Stimulated activated memory B cell treated with anti-CD40 and anti-IgM and Interleukin-4, amounts not matched to agents 10 μg/mL and 1 μg/mL and 100 μg/mL, for 72 hours (primary cell): ENCODE measurements at places on chromosomes 16 and 17.

- ATAC-seq: no peak
Observed at GRCh38 chr16:5487728-5488127, 390.1 kb upstream of the EEF2KMT start.

DNA sequence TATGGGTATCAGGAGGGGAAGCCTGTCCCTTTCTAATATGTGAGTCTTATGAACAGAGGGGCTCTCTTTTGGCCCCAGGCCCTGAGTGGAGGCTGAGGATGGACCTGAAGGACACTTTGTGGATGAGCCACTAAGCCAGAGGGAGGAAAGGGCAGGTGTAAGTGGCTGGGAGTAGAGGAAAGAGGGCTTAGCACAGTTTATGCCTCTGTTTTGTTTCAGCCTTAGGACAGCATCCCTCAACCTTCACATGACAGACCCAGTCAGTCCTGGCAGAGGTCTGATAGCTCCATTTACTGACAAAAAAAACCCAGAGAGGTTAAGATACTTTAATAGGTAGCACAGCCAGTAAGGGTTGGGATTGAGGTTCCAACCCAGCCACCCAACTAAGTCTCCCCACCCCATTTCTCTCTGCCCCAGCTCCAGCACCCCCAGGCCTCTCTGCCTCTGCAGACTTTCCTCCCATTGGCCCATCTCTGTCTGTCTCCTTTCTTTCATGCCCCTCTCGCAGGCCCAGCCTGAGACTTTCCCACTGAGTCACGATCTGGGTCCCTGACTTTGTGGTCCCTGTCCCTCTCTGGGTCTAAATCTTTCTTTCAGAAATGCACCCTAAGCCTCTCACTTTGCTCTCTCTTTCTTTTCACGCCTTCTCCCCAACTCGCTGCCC lies 4.7 kb upstream of the TBX21 start:
- no peak for ATAC-seq

DNA sequence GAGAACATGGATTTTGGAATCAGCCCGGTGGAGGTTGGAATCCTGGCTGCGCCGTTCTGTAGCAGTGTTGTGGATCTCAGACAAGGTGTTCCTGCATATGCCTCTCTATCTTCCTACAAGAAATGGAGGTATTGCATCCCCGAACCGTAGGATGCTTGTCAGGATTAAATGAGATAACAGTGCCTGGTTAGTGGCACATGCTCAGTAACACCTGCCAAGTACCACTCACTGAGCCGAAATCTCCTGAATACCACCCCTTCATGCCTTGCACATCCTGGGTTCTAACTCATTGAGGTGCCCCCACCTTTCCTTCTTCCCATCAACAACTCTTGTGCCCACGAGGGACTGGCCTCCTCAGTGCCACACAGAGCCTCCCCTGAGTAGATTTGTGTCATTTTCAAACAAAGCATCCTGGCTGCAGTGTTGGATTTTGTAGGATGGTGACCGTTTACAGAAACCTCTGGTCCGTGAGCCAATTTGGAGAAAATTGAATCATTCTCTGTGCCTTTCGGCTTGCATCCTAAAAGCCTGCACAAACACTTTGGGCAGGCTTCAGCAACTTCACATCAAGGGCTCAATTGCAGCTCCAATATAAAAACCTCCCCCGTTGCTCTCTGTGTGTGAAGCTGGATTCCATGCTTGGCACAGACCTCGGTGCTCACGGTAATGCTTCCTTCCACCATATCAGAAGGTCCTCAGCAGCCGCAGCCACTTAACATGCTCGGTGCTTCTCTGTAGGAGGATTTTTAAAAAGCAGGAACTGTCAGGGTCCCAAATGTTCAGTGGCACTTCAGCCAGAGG lies 84.2 kb downstream of the WWOX start:
- no peak for ATAC-seq

DNA sequence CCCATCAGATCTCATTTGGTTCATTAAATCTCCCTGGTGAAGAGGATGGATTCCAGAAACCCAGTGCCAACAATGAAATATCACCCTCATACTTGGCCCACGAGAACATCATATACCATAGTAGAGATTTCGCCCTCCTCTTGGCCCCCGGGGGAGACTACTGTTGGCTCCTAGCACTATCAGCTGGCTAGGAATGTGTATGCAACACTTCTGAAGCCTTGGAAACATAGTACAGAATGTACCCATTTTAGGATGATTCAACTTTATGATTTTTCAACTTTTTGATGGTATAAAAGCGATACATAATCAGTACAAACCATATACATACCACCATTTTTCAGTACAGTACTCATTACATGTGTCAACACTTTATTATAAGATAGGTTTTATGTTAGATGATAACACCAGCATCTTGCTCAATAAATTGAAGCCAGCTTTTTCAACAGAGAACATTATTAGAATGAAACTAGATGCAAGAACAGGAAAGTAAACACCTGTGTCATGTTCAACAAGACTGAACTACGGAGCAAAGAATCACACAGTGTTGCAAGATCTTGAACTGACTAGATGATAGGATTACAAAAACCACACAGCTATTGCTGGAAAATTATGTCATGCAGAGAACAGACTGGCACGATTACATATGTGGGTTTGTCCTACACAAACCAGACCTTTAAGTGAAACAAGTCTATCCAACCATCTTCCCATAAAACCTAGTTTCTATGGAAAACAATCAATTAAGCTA lies 17.2 kb downstream of the RSL1D1 start:
- ATAC-seq: no peak

GRCh38 chr16:1333854-1334700 lies 632 bp downstream of the BAIAP3 start:
- ATAC-seq: no peak

- ATAC-seq: peak; percentile 1
Observed at GRCh38 chr17:29179232-29180033, 765 bp downstream of the MYO18A start.

DNA sequence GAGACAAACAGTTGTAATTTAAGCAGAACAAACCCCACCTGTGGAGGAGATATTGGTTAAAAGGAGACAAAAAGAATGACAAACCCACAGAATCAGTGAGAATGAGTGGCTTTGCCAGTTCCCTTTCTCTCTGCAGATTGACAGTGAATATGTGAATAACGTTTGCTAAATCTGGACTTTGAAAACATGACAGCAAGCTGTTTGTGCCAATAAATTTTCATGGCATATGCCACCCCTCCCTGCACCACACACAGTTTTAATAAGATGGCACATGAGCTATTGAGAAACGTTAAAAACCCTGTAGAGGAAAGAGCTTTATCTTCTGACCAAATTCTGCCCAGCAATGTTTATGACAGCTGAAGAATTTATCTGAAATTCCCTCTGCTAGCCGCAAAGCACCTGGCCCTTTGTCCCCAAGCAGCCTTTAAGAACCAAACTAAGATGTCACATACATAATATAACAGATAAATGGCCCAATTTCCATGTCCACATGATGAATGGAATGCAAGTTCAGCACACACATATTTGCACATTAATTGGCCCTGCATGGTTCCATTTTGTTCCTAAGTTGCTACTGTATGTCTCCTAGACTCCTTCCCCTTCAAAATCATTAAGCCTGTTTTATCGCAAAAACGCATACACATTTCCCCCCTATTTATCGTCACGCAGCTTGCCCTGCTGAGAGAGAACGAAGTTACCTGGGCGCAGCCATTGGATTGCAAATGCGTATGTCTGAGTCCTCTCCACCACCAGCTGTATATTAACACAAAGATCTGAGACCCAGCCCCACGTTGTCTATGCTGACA lies 773.5 kb upstream of the EEF2KMT start:
- ATAC-seq: no peak

GRCh38 chr17:71260366-71260940 lies 860.4 kb upstream of the SOX9 start:
- ATAC-seq: no peak

DNA sequence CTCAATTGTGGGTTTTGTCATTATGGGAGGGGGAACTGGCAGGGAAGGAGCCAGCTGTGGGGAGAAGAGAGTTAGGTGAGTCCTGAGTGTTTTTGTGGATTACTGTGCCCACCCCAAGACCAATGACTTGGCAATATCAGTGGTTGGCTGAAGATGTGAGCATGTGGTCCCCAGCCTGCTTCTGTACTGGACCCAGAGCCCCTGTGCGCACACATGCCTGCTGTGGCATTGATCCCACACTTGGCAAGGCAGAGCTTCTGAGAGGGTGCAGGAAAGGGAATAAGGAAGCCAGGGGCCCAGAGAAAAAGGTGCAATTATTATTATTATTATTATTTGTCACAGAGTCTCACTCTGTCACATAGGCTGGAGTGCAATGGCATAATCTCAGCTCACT lies 1.3 kb downstream of the PRAC1 start:
- no peak for ATAC-seq

- ATAC-seq: no peak
Observed at GRCh38 chr16:20918486-20919239, 18.1 kb downstream of the LYRM1 start.

DNA sequence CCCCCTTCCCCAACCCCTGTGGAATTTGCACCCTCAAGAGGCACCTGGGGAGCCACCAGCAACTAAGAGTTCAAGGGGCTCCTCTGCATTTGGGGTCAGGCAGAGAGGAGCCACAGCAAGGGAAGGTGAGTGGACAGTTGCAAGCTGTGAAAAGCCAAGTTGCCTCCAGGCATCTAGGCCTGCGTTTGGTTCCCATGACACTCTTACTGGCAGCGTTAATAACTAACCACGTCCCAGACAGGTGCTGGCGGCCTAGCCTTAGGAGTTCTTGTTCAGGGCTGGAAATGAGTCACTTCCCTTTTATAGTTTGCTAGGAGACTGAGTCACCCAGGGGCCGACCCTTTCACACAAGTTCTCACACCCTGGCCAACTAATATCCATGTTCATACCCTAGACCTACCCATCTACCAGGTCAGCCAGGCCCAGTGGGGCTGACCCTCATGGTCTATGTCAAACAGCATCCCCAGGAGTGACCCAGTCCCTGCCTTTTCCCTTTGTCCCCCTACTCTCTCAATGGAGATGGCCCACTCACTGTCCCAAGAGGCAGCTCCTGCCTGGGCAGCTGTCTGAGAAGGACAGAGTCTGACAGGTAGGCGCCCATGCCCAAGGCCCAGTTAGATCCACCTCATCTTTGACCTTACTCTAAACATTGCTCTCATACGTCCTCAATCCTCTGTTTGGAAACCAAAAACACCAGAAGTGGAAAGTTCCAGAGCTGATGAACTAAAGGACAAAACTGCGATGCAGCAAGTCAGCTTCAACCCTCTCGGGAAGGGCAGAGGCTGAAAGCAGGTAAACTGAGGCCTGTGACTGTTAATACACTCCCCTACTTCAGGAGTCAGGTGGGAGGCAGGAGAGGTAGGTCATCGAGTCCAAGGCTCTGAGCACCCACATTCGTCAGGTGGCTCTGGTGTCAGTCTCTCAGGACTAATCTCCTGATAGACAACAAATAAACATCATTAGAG lies 300.6 kb downstream of the SOX9 start:
- ATAC-seq: peak; percentile 74

DNA sequence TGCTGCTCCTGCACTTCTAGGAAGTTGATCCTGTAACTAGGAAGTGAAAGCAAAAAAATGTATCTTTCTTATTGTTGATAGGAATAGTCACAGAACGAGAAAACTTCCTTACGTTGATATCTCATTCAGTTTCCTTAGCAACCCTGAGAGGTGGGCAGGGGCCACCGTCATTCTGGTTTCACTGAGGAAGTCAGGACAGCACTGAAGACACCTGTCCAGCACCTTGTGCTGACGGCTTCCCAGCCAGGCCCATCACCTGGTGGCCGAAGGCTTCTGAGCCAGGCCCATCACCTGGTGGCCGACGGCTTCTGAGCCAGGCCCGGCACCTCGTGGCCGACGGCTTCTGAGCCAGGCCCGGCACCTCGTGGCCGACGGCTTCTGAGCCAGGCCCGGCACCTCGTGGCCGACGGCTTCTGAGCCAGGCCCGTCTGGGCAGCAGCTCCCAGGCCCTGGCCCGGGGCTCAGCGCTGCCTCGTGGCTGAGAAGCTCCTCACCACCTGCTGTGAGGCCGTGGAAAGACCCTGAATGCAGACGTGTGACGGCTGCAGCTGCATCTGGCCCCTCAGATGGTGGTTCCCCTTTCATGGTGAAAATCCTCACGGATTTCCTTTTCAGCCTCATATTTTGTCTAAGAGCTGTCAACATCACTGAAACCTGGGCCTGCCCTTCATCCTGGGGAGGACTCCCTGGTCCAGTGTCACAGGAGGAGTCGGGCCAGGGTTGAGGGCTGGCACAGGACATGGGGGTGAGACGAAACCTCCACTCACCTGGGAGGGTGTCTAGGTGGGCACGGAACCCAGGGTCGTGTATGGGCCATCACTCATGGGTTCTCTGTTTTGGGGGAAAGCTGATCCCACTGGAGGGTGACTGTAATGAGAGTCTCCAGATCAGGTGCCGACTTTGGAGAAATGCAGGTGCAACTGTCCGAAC lies 33.0 kb upstream of the ZNF750 start:
- peak; percentile 50 for ATAC-seq

- ATAC-seq: no peak
Observed at GRCh38 chr17:41939044-41939692, 8.8 kb downstream of the ODAD4 start.

DNA sequence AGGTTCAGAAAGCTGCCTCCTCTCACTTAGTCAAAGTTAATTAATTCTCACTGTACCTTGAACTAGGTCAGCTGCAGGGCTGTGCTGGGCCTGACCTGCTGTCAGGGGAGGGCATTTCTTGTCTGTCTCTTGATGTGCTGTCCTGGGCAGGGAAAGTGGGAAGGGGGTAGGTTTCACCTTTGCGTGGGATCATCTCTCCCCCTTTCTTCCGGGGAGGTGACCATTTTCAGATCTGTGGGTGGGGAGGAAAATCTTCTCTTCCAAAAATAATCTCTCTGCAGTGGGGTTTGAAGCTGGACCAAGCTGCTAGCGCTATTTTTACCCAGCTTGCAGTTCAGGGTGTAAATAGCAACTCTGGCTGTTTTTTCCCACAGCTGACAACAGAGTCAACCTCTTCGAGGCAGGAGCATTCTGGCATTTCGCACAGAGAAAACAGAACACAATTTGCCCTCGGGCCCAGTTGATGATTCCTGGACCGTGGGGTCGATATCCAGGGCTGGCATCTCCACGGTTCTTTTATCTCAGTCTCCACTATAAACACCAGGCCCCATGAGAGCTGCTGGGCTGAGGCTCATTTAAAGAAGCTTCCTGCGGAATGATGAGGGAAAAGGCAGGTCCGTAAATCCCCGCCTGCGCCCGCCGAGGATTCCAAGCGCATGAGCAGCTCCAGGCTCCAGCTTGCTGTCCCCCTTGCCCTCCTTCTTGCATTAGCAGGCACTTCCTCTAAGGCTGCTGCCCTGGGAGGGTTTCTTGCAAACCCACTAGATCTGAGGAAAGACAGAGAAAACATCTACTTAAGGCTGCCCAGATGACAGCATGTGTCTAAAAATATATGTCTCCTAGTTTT lies 93.9 kb downstream of the YPEL2 start:
- no peak for ATAC-seq

GRCh38 chr16:19601083-19601976 lies 45.8 kb downstream of the VPS35L start:
- no peak for ATAC-seq
